ENCODE measurements at places on chromosomes 2 and 18.

DNA sequence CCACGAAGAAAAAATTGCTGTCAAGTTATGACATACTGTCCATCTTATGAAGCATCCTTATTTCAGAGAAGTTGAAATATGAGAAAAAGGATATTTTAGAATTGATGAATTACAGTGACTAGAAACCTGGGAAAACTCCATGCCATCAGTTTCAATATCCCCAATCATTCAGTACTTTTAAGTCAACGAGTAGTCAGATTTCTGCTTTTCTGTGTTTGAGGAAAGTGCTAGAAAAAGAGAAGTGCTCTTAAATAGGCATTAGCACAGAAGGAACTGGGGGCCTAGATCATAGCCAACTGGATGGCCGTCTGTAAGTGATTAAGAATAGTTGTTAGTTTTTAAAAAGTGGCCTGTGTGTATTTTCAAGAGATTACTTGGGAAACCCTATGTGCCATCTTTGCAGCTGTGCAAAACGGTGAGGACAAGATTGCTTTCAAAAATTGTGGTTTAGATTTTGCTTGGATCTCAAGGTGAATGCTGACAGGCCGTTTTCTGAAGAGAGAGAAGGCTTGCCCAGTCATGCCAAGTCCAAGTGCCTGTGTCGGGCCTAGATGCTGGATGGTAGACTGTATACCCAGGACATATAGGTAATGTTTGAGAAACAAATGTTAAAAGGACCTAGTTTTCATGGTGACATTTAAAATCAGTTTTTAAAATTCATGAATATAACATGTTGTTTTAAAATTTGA, 5.1 kb downstream of the NEDD4L start:
- DNase-seq, result no peak

DNA sequence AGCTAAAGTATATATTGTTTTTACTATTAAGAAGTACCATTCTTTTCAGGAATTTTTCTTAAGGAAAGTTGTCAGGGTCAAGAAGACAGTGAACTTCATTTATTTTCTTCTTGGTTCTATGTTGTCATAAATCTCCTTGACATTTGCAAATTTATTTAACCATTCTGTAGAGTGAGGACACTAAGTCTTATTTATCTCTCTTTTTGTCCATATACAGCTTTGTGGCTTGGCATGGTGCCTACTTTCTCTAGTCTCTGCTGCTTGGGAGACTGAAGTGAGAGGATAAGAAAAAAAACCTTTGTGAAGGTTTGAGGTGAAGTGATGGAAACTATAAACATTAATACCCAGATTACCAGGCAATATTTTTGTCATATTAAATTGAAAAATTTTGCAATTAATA, 1389.4 kb downstream of the SUCLG1 start:
- DNase-seq, result peak; percentile 61

DNA sequence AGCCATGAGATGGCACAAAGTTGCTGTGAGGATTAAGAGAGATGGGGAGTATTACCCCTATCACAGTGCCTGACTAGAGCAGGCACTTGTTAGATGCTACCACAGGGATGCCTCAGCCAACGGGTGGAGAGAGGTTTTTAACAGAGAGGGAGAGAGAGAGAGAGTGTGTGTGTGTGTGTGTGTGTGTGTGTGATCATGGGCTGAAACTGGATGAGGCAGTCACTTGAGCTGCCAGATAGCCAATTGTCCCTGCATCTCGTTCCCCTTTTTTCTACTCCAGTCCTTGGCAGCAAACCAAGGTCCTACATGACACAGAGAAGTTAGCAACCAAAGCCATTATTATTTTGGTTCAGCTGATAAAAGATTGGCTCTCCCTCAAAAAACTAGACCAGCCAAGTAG, 3.0 kb downstream of the CD8A start:
- no peak for DNase-seq

DNA sequence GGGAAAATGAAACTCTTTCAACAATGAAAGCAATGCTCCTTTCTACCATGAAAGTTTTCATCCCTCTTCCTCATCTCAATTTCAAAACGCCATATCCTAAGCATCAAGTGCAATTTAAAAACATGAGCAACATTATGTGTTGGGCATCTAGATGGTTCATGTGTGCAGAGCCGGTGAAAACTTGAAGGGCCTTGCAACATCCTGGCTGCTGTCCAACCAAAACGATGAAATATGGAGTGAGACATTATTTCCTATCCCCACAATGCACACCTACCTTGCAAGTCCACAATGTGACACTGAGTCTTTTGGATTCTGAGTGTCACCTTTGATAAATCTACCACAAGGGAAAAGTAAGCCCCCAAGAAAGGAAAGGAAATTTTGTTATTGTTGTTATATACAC, 110.0 kb downstream of the NCKAP5 start:
- DNase-seq, result no peak

GRCh38 chr2:235462415-235462790, 31.4 kb upstream of the AGAP1 start:
- DNase-seq, result no peak

- no peak for DNase-seq
These were observed 206.3 kb upstream of the SPHKAP start for GRCh38 chr2:228387776-228388175.

GRCh38 chr18:34911661-34912384, 129.4 kb upstream of the MAPRE2 start:
- peak; percentile 94 for DNase-seq

GRCh38 chr2:76984359-76984758, 537.8 kb downstream of the LRRTM4 start:
- no peak for DNase-seq

- DNase-seq, result no peak
These were observed 145.6 kb downstream of the METTL4 start for GRCh38 chr18:2425426-2426317.

- no peak for DNase-seq
These were observed 33.3 kb upstream of the NCK2 start for GRCh38 chr2:105711394-105711793.

DNA sequence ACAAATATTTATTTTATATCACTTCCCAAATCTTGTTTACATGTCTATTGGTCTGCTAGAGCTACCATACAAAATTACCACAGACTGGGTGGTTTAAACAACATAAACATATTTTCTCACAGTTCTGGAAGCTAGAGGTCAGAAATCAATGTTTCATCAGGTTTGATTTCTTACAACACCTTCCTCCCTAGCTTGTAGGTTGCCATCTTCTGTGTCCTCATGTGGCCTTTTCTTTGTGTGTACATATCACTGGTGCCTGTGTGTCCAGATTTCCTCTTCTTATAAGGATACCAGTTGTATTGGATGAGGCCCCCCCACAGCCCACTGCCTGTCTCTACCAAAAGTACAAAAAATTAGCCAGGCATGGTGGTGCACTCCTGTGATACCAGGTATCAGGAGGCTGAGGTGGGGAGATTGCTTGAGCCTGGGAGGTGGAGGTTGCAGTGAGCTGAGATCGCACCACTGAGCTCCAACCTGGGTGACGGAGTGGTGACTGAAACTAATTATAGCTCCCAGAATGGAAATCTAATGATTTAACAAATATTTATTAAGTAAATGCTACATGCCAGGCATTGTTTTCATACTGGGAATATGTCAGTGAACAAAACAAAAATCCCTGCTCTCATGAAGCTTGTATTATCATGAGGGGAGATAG, 13.6 kb downstream of the EML4 start:
- no peak for DNase-seq

- DNase-seq, result no peak
These were observed 108.4 kb upstream of the LDAH start for GRCh38 chr2:20931346-20931745.

DNA sequence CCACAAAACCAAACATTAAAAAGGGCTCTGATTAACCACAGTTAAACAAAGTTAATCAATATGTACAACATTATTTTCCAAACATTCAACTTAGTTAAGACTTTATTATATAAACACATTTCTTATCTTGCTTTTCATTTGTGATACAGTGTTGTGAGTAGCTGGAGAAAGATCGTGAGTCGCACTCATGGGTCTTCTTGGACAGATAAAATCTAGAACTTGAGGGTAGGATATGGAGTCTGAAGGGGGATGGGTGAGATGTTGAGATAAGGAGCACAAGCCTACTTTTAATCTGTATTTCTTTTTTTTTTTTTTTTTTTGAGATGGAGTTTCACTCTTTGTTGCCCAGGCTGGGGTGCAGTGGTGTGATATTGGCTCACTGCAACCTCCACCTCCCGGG, 22.6 kb upstream of the TMEM214 start:
- DNase-seq, result no peak

- DNase-seq, result no peak
These were observed 203.4 kb downstream of the RND3 start for GRCh38 chr2:150284116-150284515.

DNA sequence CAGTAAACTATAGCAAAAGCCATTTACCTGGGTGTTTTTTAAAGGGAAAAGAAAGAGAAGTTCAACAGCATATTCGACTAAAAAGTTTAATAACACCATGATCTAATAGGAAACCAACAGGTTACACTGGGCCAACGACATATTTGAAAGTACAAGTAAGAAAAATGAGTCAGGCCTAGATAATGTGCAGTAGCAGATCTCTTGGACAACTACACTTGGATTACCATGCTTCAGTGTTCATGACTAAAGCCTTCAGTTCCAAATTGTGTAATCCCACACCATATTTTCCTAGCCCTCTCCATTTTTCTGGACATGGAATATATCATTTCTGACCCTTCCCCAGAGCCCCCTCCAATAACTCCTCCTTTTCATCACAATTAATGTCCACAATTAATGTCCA, 39.1 kb upstream of the FIGN start:
- DNase-seq, result peak; percentile 46

DNA sequence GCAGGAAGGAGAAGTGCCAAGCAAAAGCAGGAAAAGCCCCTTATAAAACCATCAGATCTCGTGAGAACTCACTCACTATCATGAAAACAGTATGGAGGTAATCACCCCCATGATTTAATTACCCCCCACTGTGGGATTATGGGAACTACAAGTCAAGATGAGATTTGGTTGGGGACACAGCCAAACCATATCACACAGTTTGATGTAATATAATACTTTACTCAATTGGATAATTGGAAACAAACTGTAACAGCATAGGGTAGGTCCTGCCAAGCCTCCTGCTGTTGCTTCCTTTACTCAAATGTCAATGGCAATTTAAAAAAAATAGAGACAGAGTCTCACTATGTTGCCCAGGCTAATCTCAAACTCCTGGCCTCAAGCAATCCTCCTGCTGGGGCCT, 15.5 kb upstream of the METTL21A start:
- DNase-seq, result no peak

DNA sequence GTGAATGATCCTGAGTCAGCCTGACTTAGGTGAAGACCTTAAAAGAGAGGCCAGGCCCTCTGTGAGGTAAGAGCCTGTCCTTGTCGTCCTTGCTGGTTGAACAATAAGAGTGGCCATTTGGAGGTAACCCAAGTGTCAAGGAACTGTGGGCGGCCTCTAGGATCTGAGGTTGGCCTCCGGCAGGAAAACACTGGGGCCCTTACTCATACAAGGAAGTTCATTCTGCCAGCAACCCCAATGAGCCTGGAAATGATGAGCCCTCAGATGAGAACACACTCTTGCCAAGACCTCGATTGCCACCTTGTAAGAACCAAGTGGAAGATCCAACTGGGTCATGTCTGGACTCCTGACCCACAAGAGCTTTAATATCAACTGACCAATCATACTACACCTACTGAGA, 95.5 kb upstream of the LRATD1 start:
- no peak for DNase-seq

- no peak for DNase-seq
These were observed 86.4 kb downstream of the SKA1 start for GRCh38 chr18:50461251-50461650.

- DNase-seq, result no peak
These were observed 326.3 kb upstream of the ZNF804A start for GRCh38 chr2:184272056-184272455.

DNA sequence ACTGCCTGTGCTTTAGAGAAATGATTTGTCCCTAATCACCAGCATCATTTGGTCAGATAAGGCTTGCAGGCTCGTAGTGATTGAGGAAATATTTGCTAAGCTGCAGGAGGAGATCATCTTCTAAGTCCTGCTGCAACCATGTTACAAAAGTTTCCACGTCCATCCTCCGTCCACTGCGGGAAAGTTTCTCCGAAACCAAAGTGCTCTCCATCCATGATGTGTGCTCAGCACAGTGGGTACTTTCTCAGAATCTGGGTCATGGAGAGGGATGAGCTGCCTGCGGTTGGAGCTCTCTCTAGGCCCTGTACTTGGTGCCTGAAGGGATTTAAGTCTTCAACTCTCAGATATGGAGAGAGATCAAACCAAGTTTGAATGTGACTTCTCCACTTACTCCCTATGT, 39.3 kb downstream of the IL1RL2 start:
- DNase-seq, result no peak

- DNase-seq, result no peak
These were observed 199.7 kb downstream of the PIEZO2 start for GRCh38 chr18:10949655-10950054.

- DNase-seq, result no peak
These were observed 348.4 kb upstream of the KLHL29 start for GRCh38 chr2:23036629-23037028.

DNA sequence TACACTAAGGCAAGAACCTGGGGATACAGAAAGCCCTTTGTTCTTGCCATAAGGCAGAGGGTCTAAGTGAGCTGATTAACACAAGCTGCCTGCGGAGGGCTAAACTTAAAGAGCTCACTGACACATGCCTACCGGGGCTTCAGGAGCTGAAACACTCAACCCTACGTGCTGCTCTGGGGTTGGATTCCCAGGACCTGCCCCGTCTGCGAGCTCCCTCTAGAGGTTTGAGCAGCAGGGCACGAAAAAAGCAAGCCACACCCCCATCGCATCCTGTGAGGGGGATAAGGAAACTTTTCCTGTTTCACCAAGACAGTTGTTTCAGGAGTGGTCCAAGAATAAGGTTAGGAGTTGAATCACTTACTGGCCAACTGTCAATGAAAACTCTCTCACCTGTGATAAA, 562.1 kb downstream of the TMX3 start:
- DNase-seq, result no peak

- no peak for DNase-seq
These were observed 40.8 kb downstream of the EIPR1 start for GRCh38 chr2:3336844-3337243.

- DNase-seq, result no peak
These were observed 83.7 kb downstream of the EN1 start for GRCh38 chr2:118763797-118764196.

DNA sequence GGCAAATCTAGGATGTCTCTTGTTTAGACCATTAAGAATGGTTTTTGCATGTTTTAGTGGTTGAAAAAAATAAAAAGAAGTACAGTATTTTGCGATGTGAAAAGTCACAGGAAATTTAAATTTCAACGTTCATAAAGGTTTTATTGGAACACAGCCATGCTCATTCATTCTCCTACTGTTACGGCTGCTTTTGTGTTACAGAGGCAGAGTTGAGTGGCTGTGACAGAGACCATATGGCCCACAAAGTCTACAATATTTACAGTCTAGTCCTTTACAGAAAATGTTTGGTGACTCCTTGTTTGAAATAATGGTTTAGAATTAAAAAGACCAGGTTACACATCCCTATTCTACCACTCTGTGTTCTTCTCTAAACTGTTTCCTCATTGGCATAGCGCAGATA, 48.1 kb downstream of the MYOM1 start:
- DNase-seq, result no peak

- DNase-seq, result no peak
These were observed 82.0 kb upstream of the CCDC195 start for GRCh38 chr2:224798180-224798579.

- no peak for DNase-seq
These were observed 21.4 kb downstream of the SFXN5 start for GRCh38 chr2:73050121-73050545.

All from fibroblast of skin of left quadriceps (primary cell).